ENCODE measurements at places on chromosomes 11 and 22. TPM values are rescaled to one million over a fixed set of nuclear protein-coding genes. Genes with fewer than 3 reads are reported as not detected.
A peak's percentile ranks its signal among the peaks of the same experiment; 100 is the strongest.

DNA sequence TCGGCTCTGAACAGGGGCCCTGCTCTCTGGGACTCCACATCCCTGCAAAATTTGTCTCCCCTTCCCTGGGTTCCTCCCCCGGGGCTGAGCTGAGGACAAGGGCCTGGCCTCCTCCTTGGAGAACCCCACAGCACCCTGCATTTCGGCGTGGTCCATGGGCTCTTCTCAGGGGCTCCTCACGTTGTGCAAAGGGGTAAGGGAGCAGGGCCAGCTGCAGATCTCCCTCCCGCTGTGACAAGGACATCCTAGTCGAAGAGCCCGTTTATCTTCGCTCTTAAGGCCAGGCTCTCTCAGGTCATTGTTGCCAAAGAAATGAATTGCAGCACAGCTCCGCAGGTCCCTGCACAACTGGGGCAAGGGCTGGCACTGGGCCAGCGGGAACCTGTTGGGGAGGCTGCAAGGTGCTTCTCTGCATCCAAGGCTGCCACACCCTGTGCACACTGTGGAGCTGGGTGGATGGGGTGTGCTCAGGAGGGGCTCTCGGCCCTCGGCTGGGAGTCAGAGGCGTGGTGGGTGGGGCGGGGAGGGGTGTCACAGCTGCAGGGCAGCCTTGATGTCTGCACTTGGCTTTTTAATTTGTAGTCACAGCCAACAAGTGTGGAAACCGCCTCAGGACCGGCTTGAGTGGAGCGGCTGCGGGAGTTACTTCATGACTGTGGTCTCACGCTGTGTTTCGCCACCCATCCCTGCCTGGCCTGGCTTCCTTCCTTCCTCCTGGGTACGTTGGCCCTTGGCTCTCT is 26.6 kb upstream of the SEPTIN5 start:
- DNase-seq = no peak

GRCh38 chr11:5367448-5368074 is 16.1 kb upstream of the OR51M1 start:
- no peak for DNase-seq

The SLC35F2 gene
- 4.0 TPM for total RNA-seq

DNA sequence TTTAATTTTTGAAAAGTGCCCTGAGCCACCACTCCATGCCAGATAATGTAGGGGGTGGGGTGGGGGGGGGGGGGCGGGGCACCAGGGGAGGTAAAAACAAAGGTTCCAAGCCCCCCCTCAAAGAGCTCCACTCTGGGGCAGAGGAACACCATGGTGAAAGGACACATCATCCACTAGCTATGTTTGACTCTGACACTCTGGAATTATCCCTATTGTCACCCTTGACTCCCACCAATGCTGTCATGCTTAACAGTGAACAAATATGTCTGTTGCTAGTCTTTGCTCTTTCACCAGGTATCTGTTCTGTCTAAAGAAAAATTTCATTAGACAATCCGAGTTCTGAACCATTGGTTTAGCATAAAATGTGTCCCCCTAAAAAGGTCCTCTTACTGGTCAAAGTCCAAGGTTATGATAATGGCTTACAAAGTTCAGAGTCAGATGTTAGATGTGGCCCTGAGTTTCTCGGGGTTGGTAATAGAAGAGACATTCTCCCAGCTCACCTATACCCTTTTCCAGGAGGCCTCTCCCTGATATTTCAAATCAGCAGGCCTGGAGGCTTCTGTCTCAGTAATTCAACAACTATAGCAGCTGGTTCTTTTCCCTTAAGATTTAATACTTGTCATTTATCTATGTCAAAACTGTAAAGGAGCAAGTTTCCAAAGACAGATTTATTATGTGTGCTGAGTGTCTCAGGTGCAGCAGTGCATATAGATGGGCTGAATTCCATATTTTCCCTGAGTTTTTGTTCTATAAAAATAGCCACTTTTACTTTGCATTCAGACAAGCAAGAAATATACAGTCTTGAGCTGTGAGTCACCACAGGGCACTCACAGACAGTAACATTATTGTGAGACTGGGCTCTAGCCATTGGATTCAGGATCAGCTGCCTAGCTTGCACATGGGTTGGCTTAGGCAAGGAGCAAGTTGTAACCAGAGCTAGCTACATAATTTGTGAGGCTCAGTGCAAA is 174.1 kb downstream of the CSNK2A3 start:
- no peak for DNase-seq

DNA sequence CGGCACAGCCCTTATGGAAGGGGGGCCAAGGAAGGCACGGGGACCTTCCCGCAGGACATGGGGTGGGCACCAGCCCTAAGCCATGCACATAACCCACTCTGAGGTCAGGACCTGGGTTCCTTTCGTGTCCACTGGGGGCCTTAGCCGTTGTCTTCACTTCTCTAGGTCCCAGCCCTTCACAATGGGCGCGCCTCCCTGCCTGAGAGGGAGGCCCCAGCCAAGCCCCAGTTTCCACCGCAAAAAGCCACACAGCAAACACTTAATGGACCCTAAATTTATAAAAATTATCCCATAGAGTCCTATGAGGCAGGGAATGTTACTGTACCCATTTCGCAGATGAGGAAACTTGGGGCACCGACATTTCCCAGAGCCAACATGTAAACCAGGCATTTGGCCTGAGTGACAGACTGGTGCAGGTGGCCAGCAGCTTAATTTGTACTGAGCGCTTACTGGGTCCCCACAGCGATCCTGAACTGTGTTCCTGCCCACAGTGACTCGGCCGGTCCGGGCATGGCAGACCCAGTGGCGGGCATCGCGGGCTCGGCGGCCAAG is 1.2 kb downstream of the GAS2L1 start:
- DNase-seq = no peak

The FXYD6 gene
- total RNA-seq = not detected

- no peak for DNase-seq
Measured at GRCh38 chr11:65539744-65540289, 14.9 kb downstream of the SCYL1 start.

The SYNGR1 gene
- 0.92 TPM for total RNA-seq

The KCNE3 gene
- 1.6 TPM for total RNA-seq

GRCh38 chr11:9384535-9385326 is at the start of gene IPO7:
IPO7 (plus strand) TSS chr11:9384652; CDS start chr11:9384764, 112 bp downstream.
- peak; percentile 87 for DNase-seq

- DNase-seq = no peak
Measured at GRCh38 chr11:122100037-122100755, 15.8 kb downstream of the BLID start.

DNA sequence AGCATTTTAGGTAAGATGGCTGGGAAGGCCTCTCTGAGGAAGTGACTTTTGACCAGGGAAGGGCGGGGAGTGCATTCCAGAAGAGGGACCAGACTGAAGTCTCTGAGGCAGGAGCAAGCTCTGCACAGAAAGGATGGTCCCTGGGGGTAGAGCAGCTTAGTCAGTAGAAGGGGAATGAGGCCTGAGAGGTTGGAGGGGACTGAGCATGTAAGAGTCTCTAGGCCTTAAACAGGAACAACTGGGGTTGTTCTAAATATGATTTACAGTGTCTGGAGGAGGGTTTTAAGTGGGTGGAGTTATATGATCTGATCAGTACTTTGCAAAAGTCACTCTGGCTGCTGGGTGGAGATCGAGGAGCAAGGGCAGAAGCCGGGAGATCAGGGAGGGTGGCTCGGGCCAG is 31.7 kb upstream of the TEF start:
- DNase-seq = no peak

The APLNR gene
- not detected for total RNA-seq

- DNase-seq = no peak
Measured at GRCh38 chr22:33811686-33812085, 108.6 kb downstream of the LARGE1 start.

The KDM4E gene
- not detected for total RNA-seq

The TNNT3 gene
- 8.7 TPM for total RNA-seq

DNA sequence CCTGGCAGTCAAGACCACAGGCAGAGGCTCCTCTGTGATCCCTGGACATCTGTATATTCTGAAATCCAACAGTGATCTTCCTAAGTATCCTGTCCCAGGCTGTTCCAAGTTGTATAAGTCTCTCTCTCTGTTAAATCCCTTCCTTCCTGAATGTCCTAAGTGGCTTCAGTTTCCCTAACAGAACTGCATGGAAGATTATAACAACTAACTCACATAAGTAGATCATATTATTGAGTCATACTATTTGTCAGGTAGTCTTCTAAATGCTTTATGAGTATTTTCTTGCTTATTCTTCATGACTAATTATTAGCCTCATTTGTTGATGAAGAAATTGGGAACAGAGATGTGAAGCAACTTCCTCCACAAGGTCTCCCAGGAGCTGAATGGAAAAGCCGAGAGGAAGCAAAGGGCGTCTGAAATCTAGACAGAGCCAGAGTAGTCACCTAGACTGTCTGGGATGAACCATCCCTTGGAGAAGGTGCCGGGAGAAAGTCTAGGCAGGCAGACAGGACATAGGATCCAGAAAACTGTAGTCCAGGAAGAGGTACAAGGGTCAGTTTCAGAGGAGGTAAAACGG is 93.2 kb upstream of the FAT3 start:
- no peak for DNase-seq

The ZNF280B gene
- 2.2 TPM for total RNA-seq

DNA sequence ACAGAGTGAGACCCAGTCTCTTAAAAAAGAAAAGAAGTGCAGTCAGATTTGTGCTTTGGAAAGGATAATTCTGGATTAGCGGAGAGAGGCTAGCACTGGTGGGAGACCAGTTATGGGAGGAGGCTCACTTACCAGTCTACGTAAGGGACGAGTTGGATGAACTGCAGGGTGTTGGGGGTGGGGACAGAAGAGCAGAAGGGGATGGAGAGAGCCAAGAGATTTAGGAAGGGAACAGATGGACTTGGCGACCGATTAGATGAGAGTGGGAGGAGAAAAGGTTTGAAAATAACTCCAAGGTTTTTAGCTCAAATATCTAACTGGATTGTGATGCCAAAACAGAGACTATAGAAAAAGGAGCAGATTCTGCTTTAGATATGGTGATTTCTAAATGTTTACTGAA is 81.4 kb downstream of the SFI1 start:
- no peak for DNase-seq

DNA sequence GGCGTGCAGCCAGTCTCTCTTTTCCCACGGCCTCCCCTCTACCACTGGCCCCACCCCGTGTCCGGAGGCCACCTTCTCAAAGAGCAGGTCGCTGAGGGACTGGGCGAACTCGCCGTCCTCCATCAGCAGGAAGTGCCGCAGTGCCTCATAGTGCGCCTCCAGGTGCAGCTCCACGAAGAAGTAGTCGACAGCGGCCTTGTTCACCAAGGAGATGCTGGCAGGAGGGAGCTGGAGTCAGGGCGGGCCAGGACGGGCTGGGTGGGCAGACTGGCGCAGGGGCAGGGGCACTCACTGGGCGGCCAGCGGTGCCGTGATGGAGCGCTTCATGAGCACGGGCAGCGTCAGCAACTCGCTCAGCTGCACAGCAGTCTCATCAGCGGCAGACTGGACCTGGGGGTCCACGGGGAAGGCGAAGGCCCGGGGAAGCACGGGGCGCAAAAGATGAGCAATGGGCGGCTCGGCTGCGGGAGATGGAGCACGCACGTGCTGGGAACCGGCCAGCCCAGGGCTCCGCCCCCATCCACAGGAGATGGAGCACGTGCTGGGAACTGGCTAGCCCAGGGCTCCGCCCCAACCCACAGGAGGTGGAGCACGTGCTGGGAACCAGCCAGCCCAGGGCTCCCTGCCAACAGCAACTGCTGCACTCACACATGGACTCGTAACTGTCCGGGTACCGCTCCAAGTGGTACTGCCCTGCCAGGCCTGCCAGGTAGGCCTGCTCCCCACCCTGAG is 18.4 kb downstream of the SELENOO start:
- DNase-seq = no peak

DNA sequence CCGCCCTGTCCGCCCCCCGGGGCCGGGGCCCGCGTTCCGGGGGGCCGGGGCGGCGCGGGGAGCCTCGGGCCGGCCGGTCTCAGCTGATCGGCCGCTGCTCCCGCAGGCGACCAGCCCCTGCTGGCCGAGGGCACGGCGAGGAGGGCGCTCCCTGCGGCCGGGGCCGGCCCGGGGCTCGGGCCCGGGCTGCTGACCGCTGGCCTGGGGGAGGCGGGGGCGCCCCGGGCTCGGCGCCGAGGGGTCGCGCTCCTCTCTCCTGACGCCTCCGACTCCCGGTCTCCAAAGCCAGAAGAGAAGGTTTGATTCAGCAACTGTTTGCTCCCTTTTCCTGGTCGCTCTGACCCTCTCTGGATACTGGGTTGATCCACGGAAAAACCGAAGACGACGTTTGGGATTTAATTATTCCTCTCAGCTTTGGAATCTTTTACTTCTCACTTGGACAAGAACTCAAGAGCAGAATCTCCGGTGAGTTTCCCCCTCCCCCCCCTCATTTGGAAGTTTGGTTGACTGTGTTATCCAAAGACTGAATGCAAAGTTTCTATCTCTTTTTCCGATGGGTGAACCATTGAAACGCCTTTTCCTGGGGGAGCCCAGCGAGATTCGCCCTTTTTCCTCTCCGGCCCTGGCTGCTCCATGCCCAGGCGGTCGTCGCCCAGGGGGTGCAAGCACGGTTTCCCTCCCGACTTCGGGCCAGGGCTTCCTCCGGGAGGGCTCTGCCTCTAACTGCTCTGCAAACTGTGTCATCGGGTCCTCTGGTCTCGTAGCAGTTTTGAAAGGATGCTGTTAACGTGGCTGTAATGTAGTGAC is 725 bp downstream of the KDM2A start:
- peak; percentile 45 for DNase-seq

GRCh38 chr11:86510674-86511073 is 136.0 kb downstream of the CCDC81 start:
- DNase-seq = no peak

The ANO1 gene
- total RNA-seq = not detected

GRCh38 chr11:109422870-109423465 is 978 bp downstream of the C11orf87 start:
- no peak for DNase-seq
